ENCODE measurements at places on chromosomes 12 and 14.

GRCh38 chr14:87161502-87161901 lies 831.5 kb downstream of the GALC start:
- DNase-seq: no peak

DNA sequence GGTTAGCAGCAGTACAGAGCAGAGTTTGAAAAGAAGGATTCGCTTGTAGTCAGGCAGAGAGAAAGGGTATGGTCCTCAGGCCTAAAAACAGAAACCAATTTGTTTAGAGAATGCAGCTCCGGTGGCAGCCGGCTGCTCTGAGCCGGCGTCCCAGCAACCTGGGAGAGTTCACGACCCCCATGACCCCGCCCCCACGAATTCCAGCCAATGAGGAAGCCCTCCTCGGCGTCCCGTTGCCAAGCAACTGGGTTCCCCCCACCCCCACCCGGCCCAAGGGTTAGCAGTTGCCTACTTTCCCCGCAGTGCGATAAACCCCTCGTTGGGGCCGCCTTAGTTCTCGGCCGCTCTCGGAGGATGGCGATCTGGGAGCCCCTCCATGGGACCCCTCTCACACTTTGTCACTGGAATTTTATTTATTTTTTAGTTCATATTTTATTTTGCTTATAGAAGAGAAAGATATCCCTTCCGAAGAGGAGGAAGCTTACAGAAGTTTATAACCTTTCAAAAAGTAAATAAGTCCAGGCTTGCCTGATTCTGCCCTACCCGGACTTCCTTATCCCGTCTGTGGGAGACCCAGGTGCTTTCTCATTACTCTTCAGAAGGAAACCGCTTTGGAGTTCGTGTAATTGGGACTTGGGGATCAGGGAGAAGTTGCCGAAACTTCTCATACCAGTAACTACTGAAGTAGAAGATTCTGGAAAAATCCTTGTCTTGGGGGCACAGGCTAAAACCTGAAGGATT lies at the start of gene CCDC60:
Gene CCDC60, plus strand, starts transcription at position 300 of the 741 bp plus-strand sequence. CDS start 448 bp downstream, outside the sequence.
- no peak for DNase-seq

DNA sequence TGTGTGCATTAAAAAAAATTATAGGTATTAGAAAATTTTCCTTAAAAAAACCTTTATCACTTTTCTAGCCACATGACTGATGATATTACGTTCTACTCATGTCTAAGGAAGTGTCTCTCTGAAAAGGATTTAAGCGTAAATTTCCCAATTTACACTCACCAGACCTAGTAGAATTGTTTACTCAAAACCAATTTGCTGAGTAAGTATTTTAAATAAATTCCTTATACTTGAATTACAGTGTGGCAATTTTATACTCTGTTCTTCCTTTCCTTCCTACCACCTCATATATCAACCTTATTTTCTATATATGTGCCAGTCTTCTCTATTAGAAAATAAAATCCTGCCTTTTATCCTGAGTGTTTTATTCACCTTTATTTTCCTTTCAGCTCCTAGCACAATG lies 1035.1 kb downstream of the TRHDE start:
- DNase-seq: no peak

DNA sequence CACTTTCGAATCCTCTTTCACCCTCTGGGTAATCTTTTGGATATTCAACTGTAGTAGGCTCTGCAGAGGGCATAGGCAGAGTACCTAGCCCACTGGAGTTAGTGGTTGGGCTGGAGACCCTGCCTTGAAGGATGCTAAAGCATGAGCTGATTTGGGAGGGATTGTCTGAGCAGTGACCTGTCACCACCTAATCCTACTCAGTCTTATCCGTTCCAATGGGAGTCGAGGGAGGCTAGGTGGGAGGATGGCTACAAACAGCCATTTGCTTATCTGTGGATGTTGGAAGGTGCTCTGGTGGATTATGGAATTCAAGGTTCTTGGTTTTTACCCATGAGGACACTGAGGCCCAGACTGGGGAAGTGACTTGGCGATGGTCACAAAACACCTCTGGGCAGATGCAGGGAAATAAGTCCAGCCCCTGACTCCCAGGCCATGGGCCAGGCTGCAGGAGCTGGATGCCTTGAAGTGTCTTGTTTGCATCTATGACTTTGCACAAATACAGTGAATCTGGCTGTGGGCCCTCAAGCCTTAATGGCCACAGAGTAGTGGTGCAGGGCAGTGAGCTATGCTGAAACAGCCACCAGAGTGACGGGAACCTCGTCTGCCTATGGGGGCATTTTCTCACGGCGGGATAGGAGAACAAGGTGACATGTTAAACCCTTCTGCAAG lies 3.7 kb downstream of the KMT5A start:
- DNase-seq: peak; percentile 25

GRCh38 chr12:117097159-117097558 lies 2.1 kb downstream of the TESC start:
- no peak for DNase-seq

DNA sequence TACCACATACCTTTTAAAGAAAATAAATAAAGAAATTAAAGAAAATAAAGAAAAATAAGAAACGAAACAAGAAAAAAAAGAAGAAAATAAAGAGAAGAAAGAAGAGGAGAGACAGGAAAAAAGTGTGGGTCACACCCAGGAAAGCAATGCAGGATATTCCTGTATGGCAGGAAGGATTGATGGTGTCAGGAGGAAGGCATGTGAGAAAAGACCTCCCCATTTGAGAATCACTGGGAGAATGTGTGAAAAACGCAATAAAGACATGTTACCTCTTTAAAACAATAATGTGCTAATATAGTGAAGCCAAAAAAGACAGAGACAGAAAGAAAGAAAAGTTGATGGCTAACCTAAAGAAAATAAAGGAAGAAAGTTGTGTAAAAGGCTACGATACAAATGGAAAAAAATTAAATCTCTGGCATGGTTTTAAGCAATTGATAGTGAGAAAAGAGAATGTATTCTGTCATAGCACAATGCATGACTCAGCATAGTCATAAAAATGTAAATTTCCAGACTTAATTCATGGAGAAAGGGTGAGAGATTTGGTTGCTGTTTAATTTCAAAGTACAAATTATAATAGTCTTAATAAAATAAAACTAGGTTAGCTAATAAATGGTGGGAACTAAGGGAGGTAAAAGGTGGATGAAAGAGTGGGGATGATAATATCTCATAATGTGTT lies 24.3 kb upstream of the FOXG1 start:
- DNase-seq: no peak

DNA sequence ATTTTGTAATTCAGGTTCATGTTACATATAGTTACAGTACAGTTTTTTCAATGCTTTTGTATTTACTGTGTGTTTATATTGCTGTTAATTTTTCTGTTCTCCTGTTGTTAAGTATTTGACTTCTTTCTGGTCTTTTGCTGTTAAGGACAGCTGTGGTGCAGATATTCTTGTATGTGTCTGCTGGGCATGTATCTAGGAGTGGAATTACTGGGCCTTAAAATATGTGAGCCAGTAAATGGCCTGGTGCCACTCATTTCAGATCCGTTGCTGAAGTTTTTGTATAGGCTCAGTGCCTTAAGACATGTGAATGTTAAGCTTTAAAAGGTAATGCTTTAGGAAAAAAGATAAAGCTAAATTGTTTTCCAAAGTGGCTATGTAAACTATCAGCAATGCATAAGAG lies 87.3 kb downstream of the TTLL5 start:
- DNase-seq: peak; percentile 4

DNA sequence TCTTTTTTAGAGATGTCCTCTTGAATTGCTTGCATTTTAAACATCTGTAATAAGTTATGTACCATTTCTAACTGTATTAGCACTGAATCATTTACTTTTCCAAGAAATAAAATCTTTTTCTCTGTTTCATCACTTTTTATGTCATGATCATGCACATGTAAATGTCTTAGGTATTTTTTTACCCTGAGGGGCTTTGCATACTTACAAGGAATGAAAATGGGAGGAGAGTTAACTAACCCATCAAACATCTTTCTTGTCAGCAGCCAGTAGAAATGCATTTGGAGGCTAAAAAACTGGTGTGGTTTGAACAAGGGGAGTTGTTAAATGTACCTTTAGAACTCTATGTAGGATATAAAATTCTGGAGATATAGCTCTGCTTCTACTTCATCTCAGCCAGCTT lies 1080.3 kb downstream of the GALC start:
- DNase-seq: no peak

GRCh38 chr12:68392376-68392775 lies 60.2 kb upstream of the MDM1 start:
- DNase-seq: no peak

GRCh38 chr12:112868459-112869041 lies 38.2 kb upstream of the OAS1 start:
- DNase-seq: no peak

DNA sequence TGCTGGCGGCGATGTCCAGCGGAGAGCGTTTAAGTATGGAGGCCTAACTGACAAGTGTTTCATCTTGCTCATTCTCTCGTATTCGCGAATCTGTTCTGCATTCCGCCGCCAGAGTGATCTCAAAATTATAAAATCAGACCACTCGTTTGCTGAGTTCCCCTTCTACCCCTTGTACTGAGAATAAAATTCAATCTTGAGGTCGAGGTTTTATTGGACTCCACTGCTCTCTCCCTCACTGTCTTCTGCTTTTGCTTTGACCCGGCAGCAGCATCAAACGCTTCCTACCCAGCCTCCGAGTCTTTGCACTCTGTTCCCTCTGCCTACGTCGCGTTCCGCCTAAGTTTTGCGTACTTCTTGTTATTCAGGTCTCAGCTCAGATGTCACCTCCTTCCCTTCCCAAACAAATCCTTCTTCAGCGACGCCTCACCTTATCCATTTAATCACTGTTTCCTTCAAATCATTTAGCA lies 462 bp downstream of the KNTC1 start:
- DNase-seq: peak; percentile 56

Data from GM23248 (cell line).